ENCODE measurements at places on chromosomes 7 and 10.

DNA sequence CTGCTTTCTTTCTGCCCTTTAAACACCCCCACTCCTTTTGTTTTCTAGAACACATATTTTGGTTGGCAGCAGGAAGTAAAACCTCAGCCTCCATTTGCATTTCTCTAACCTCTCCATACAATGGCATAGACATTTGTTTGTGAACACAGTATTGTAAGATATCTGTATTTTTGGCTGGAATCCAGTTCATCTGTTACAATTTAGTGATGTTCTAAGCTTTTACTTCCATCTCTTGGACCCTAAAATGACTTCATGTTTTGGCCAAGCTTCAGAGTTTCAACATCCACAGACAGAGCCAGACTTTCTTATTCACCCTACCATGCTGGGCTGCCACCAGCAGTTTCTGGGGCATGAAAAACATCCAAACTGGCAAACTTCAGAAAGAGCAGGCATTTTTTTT, 21.1 kb upstream of the AUTS2 start:
- no peak for DNase-seq

DNA sequence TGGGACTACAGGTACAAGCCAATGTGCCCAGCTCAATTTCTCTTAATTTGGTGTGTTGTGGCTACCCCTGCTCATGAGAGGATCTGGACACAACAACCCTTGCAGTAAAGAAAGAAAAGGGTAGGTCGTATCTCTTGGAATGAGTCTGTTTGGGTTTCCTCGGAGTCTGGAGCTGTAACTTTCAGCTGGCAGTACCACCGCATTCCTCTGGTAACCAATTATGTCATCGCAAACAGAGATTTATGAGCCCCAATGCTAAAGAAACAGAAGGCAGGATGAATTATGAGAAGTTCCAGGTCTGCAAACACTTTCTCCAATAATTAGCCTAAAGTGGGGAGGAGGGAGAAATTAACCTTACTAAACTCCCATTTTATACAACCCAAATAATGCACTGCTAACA, 186.6 kb upstream of the NRP1 start:
- no peak for DNase-seq

DNA sequence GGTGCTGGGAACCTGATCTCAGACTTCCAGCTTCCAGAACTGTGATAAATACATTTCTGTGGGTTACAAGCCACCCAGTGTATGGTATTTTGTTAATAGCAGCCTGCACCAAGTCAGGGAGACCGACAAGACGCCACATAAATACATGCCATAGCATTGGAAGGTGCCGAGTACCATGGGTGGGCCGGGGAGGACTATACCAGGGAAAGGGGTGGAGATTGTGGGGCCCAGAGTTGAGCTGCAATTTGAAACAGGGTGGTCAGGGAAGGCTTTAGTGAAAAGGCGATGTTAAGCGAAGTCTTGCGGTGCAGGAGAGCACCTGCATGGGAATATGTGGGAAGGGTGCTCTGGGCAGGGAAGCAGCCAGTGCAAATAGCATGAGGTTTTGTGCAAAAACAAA, 88.9 kb upstream of the LRRC4 start:
- no peak for DNase-seq

GRCh38 chr7:16609842-16610450, 35.6 kb downstream of the ANKMY2 start:
- DNase-seq = no peak

DNA sequence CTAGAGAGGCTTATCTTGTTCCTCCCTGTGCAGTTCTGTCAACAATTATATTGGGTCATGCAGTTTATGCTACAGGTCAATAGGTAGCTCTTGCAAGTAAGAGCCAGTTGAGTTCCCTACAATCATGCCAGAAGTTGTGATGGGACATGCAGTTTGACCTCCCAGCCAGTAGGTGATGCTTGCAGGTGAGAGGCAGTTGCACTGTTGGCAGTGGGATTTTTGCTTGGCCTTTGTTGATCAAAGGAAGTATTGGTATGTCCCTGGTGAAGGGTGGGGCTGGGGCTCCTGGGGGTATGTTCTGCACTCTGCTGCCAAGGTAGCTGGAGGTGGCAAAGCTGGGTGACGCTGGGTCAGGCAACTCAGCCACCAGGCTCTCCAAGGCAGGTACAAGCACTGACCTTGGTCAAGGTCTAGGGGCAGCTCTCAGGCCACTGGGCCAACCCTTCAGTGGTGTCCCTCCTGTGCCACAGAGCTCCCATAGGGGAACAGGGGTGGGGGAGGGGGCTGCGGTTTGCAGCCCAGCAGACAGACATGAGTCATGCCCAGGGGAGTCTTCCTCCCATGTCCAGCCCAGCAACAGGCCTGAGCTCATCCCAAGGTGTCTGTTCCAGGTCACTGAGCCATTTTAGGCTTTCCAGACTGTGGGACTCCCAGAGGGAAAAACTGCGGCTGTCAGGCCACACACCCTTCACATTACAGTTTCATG, 43.3 kb downstream of the MEOX2 start:
- DNase-seq = no peak

DNA sequence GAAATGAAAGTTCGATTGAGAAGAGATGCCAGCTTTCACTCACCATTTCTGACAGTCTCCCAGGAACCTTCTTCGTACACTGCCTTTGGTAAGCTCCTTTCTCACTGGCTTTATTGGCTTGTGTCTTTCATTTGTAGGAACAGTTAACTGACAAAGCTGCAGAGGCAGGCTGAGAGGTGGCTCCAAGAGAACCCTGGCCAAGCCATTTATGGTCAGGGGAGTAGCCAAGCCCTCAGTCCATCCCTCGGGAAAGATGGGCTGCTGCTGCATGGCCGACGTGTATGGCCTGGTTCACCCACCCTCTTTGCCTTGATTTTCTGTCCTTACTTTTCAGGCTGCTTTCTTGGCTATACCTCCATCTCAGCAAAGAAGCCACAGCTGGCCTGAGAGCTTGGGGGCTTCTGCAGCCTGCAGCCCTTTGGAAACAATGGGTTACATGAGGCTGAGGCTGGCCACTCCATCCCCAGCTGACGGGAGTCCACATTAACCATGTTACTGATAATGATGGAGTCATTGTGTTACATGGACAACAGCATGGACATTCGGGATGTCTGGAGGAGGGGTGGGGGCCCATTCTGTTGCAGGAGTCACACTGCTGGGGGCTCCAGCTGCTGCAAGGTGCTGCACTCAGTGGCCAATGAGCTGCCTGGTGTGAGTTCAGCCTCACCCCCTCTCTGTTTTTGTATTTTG, at the start of gene OPALIN:
TSS of gene OPALIN (minus strand) at position 152 of the 690 bp plus-strand sequence. CDS start at position 46, 106 bp downstream.
- DNase-seq = no peak

GRCh38 chr7:23863209-23863787, 153.3 kb downstream of the STK31 start:
- DNase-seq = no peak

GRCh38 chr7:151115121-151115835, 29.0 kb downstream of the AGAP3 start:
- no peak for DNase-seq

- DNase-seq = no peak
Measured at GRCh38 chr10:50740293-50740648, 535 bp downstream of the ASAH2B start.

- DNase-seq = no peak
Measured at GRCh38 chr10:71634531-71635164, 84.9 kb downstream of the C10orf105 start.

DNA sequence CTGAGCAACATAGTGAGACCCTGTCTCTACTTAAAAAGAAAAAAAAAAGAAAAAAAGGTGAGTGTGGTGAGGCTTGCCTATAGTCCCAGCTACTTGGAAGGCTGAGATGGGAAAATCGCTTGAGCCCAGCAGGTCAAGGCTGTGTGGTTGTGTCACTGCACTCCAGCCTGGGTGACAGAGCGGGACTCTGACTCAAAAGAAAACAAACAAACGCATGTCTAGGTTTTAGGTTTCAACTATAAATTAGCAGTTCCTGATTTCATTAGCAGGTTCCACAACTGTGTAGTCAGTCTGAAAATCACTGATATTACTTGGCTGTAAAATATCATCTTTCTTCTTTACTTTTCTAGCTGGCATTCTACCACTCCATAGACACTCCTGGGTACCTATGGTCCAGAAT, 155.7 kb upstream of the HGF start:
- no peak for DNase-seq
